H54 (cell line): ENCODE measurements at places on chromosomes 3 and 15.

DNA sequence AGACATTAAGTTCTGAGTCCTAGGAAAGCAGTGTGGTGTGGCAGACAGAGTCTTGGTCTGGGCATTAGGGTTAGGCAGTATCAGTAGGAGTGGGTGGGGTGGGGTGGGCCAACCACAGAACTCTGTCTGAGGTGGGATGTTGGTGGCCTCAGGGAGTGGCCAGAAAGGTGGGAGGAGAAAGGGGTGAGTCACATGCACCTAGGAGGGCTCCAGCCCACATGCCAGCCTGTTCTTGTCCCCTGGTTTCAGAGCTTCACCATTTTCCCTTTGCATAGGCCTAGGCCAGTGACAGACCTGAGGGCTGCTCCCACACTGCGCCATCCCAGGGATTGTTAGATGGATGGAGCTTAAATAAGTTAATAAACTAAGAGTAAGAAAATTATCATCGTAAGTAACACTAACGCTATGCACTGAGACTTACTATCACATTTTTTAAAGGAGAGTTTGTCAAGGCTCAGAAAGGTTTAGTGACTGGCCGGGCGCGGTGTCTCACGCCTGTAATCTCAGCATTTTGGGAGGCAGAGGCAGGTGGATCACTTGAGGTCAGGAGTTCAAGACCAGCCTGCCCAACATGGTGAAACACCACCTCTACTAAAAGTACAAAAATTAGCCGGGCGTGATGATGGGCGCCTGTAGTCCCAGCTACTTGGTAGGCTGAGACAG, 33.8 kb downstream of the DNASE1L3 start:
- no peak for DNase-seq

- DNase-seq = no peak
These were observed 269.3 kb downstream of the SLC9A9 start for GRCh38 chr3:143578810-143579435.

GRCh38 chr3:133042778-133043177, 4.6 kb downstream of the TMEM108 start:
- no peak for DNase-seq

DNA sequence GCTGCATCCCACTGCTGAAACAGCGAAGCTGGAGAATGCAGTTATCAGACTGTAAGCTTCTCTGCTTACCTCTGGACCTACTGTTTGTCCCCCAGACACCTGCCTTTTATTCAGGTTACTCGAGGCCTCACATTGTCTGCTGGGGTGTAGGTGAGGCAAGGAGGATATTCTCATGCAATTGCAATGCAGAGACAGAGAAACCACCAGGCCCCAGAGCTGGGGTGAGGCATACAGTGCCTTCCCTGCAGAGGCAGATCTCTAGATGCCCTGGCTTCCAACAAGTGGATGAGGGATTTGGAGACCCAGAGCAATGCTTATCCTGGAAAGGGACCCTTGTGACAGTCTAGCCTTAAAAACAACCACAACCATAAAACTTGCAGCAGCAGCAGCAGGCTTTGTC, 263.4 kb upstream of the ST8SIA2 start:
- DNase-seq = no peak

- DNase-seq = no peak
These were observed 3.4 kb downstream of the TSC22D2 start for GRCh38 chr3:150411546-150411945.
